ENCODE measurements at places on chromosomes 2 and 18. TPM values are rescaled to one million over a fixed set of nuclear protein-coding genes. Genes with fewer than 3 reads are reported as not detected.

- DNase-seq, result no peak
These were observed 236.7 kb downstream of the TCF4 start for GRCh38 chr18:55351241-55351691.

GRCh38 chr2:2226326-2226725 is 104.7 kb downstream of the MYT1L start:
- no peak for DNase-seq

The PLB1 gene
- total RNA-seq, result 6.8 TPM

DNA sequence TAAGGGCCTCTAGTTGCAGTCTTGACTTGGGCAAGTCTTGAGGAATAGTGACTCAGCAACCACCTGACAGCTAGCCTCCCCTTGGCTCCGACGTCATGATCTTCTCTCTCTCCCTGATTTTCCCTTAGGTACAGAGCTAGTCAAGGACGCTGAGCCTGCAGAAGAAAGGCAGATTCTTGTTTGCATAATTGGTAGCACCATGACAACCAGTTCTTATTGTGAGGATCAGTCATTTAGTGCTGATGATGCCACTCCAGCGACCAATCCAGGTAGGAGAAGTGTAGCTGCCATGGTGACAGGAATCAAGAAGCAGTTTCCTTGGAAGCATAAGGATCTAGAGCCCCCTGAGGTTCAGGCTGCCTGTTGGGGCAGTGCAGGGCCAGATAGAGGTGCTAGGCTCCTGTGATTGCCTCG is 2.8 kb upstream of the RESP18 start:
- no peak for DNase-seq

The RBM44 gene
- 0.72 TPM for total RNA-seq

- no peak for DNase-seq
These were observed 123.3 kb downstream of the CLIP4 start for GRCh38 chr2:29238497-29238896.

DNA sequence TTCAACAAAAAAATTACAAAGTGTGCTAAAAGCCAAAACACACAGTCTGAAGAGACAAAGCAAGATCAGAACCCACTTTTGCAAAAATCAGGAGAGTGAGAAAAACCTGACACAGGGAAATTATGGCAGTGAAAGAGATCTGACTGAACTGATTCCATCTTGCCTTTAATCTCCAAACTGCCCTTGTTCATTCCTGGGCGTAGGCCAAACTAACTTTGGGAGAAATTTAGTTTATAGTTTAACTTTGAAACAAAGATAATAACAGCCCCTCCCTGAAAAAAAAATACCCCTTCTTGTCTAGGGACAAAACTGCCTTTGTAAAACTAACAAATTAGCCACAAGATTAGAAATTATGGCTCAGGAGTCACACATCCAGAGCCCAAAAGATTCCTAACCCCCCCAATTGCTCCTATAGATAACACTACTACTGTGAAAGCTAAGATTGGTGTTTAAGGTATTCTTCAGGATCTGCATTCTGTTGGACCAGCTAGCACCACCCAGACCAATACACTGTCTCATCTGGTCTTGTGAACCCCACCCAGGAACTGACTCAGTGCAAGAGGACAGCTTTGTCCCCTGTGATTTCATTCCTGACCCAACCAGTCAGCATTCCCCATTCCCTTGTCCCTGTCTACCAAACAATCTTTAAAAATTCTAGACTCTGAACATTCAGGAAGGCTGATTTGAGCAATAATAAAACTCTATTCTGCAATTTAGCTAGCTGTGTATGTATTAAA is 226.1 kb upstream of the SH3BP4 start:
- DNase-seq, result no peak

The TBC1D8 gene
- 47.9 TPM for total RNA-seq

The TXNDC2 gene
- 0.16 TPM for total RNA-seq

The CNDP1 gene
- total RNA-seq, result 1.4 TPM

- peak; percentile 96 for DNase-seq
These were observed 83.0 kb downstream of the STPG4 start for GRCh38 chr2:47072018-47072691.

- DNase-seq, result no peak
These were observed 341.2 kb downstream of the ALK start for GRCh38 chr2:29580223-29580622.

DNA sequence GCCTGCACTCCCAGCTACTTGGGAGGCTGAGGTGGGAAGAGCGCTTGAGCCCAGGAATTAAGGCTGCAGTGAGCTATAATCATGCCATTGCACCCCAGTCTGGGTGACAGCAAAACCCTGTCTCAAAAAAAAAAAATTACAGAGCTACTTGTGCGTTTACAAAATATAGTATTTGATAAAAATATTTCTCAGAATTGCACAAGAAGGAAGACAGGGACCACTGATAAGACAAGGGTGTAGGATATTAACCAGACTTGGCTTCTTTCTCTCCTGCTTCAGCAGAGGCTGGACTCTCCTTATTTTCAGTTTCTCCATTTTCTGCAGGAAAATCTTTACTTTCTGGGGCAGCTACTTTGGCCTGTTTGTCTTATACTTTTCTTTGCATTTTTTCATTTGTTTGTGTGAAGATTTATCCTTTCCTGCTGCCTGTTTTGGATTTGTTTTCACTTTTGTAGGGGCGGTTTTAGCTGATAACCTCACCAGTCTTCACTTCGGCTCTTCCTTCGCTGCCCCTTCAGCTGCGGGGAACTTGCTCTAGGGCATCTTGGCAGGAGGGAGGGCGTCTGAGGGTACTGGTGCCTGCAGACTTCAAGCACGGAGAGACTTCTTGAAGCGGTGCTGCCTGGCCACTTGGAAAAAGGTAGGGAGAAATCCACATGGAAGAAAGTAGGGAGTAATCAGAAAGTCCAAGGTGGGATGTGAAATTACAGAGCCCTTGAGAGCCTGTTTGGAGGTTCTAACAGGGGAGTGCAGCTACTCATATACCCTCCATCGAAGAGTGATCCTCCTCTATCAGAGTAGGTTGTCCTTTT is 14.9 kb upstream of the ZDBF2 start:
- no peak for DNase-seq

- no peak for DNase-seq
These were observed 354.9 kb upstream of the CDH20 start for GRCh38 chr18:60978338-60978737.

DNA sequence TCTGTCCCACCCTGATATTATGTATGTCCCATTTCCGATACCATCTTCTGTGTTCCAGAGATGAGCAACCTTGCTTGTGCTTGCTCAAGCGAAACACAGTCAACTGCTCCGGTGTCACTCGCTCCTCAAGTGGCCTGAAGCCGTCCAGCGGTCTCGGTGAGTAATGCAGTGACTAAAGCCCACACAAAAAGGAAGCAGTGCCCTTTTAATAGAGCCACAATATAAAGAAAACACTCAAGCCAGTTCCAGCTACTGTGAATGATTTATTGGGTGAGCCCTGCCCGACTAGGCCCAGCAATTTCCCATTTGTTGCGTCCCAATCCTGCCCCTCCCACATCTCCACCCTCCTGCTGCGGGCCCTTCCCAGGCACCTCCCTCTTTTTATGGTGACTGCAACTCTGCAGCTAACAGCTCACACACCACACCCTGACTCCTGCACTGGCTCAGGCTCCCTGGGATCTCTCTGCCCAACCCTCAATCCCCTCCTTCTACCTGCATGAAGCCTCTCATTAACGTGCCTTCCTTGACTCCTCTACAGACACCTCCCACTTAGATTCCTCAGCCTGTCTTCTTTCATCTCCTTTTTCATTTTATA is 44.2 kb upstream of the DSC1 start:
- peak; percentile 94 for DNase-seq

GRCh38 chr18:3046216-3046808 is 33.4 kb upstream of the LPIN2 start:
- no peak for DNase-seq

DNA sequence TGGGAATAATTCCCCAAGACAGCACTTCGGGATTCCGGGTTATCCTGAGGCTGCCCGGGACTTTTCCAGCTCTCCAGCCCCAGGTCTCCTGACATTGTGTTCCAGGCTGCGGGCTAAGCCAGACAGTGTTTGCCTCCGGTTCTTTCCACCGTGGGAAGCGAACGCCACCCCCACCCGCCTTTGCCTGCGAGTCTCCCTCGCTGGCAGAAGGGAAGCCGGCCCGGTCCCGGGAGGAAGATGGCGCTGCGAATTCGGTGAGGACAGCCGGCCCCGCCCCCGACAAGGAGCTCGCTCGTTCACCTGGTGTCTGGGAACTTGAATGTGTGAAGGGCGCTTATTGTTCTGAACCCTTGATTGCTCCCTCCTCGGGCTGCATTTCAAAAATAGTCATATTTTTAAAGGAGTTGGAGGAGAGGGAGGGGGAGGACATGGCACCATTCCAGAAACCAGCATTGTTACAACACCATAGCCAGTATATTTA is 2.9 kb downstream of the LRATD1 start:
- DNase-seq, result peak; percentile 85

DNA sequence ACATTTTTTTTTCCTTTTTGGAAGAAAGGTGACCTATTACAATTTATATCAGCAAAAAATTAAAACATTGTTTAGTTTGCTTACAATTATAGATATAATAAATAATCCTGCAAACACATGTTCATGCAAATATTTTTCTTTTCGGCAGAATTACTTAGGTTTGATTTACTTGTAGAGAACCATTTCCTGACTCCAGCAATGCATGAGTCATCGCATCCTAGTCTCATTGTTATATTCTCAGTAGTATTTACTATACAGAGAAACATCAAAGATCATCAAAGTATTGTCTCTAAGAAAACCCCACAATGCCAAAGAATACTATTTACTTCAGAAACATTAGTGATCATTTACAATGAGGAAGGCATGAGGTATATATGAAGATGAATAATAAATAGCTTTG is 40.4 kb upstream of the MTIF2 start:
- DNase-seq, result no peak

DNA sequence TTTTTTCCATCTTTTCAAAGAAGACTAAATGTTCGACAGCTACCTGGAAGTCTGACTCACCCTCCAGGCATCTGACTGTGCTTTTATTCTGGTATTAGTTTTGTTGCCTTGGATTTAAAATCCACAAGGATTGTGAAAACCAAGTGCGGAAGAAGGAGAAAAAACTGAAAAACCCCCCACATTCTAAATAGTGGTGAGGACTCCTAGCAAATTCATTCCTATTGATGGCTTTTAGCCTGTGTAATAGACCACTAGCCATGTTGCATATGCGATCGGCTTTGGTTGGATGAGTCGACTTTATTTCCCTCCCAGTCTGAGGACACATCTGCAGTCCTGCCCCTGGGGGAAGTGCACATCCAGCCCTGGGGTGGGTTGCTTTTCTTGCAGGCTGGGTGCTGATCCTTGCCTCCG is 16.9 kb downstream of the LDLRAD4 start:
- DNase-seq, result no peak

The SPOPL gene
- 23.1 TPM for total RNA-seq

DNA sequence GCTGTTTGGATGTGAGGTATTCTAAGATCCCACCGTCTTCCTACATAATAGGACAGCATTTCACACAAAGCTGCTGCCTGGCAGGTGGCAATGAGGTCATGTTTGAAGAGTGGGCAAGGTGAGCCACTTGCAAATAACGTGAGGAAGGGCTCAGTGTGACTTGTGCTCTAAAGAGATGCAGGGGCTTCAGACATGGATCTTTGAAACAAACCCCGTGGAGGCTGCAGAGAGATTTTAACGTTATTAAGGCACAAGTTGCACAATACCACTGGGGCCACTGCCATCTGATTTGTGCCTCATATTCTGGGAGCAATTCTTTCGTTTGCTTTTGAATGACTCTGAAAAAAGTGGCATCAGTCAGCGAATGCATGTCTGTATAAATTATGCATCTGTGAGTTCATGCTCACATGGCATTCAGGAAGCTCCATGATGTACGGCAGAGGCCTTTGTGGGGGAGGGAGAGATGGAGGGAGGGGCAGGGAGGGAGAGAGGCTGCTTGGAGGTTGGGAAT is 362.0 kb downstream of the SOX11 start:
- no peak for DNase-seq

DNA sequence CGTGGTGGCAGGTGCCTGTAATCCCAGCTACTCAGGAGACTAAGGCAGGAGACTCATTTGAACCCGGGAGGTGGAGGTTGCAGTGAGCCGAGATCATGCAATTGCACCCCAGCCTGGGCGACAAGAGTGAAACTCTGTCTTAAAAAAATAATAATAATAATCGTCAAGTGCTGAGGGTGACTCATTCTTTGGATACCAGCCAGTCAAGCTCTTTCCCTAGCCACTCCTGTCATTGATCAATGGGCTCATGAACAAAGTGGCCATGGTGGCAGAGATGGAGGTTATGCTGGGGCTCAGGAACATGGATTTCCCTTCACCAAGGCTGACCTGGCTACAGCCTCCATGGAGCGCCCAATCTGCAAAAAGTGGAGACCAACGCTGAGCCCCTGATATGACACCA is 94.5 kb upstream of the HAAO start:
- DNase-seq, result peak; percentile 9

The NCKAP5 gene
- 2.9 TPM for total RNA-seq

GRCh38 chr2:128413718-128414341 is 95.2 kb upstream of the HS6ST1 start:
- DNase-seq, result peak; percentile 11

The SLC4A3 gene
- 4.9 TPM for total RNA-seq

GRCh38 chr2:16275131-16275530 is 334.8 kb downstream of the MYCN start:
- DNase-seq, result no peak

- no peak for DNase-seq
These were observed 318.3 kb downstream of the MEIS1 start for GRCh38 chr2:66753257-66753656.

DNA sequence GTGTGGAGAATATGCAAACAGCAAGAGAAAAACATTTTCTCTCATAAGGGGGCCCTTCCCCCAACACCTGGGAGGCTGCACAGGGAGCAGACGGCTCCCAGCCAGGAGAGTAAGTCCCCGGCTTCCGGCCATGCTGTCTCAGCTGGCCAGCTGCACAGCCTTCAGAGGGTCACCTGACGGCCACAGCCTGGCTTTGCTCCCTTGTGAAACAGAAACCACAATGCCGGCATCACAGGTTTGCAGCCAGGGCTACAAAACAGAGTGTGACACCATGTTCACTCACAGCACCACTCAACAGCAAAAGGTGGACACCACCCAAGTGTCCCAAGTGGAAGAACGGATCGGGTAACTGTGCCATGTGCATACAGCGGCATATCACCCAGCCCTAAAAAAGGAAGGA is 86.9 kb upstream of the GPC1 start:
- peak; percentile 25 for DNase-seq

The NEUROD1 gene
- not detected for total RNA-seq

DNA sequence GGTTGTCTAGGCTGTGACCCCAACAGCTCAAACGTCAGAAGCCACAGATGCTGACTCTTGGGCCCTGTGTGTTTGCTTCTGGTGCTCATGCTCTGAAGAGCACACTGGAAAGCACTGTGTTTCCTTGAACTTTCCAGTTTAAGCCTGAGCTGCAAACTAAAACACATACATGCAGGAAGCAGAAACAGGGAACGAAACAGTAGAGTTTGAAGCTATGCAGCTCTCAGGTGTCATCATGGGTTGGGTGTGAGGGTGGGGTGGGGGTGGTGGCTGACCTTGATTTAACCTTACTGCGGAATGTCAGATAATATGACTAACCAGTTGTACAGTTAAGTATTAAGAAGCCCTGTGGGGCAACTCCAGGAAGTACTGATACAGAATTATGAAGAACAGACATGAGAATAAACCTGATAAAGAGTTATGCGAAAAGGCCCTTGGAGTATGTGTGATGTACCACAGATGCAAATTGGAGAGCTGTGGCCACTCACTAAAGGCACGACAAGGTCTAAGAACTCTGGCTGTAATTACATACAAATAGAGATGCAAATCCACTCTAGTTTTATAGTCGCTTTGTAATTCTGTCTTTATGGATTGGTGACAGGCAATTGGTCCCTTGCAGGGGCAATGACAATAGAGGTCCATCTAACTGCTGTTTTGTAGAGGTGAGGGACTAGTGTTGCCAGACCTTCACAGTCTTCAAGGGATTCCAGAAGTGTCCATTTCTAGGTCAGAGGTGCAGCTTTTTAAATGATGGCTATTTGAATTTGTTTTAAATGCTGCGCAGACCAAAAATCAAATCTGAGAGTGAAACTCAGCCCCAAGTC is 273.1 kb downstream of the NAPG start:
- peak; percentile 25 for DNase-seq

Data from kidney (tissue), 22 donors.